ENCODE measurements at places on chromosomes 5 and 9. TPM values are rescaled to one million over a fixed set of nuclear protein-coding genes. Genes with fewer than 3 reads are reported as not detected.

The CATSPER3 gene
- total RNA-seq: not detected

The ADGRD2 gene
- not detected for total RNA-seq

GRCh38 chr5:173592050-173592669, 24.3 kb downstream of the BOD1 start:
- H3K27ac ChIP-seq: no peak overlapping the region
- H3K36me3 ChIP-seq: peaks cover 5% of the 10 kb centered on the region
- DNase-seq: no peak
- H3K27me3 ChIP-seq: no peaks in the 10 kb centered on the region
- H3K4me1 ChIP-seq: no peaks in the 10 kb centered on the region
- no peak overlapping the region for H3K4me3 ChIP-seq

- no peak overlapping the region for H3K27ac ChIP-seq
- H3K4me1 ChIP-seq: peaks cover 7% of the 10 kb centered on the region
- no peaks in the 10 kb centered on the region for H3K27me3 ChIP-seq
These were observed 8.6 kb upstream of the ANKRD33B start for GRCh38 chr5:10555277-10555684.

GRCh38 chr9:1490341-1491232, 440.4 kb downstream of the DMRT2 start:
- no peak for DNase-seq
- H3K27ac ChIP-seq: no peak overlapping the region
- H3K4me1 ChIP-seq: no peaks in the 10 kb centered on the region
- H3K36me3 ChIP-seq: no peaks in the 10 kb centered on the region
- H3K27me3 ChIP-seq: no peaks in the 10 kb centered on the region
- no peak overlapping the region for H3K4me3 ChIP-seq

DNA sequence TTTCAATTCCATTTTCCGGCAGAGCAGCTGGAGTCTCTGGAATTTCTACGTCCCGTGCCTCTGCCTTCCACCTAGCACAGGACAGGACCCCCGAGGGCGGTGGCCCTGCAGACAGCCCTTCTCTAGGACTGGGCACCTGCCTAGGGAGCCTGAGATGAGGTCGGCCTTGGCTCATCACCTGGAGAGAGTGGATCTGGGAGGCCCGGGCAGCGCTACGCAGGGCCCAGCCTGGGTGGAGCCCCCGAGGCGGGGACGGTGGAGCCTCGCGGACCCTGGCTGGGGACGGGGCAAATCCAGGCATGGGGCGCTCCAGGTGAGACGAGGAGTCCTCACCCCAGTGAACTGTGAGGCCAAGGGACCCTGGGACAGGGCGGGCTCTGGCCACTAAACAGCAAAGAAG, 114.5 kb downstream of the MTRR start:
- no peaks in the 10 kb centered on the region for H3K27me3 ChIP-seq
- H3K4me1 ChIP-seq: no peaks in the 10 kb centered on the region
- no peak overlapping the region for H3K27ac ChIP-seq
- H3K4me3 ChIP-seq: no peak overlapping the region

DNA sequence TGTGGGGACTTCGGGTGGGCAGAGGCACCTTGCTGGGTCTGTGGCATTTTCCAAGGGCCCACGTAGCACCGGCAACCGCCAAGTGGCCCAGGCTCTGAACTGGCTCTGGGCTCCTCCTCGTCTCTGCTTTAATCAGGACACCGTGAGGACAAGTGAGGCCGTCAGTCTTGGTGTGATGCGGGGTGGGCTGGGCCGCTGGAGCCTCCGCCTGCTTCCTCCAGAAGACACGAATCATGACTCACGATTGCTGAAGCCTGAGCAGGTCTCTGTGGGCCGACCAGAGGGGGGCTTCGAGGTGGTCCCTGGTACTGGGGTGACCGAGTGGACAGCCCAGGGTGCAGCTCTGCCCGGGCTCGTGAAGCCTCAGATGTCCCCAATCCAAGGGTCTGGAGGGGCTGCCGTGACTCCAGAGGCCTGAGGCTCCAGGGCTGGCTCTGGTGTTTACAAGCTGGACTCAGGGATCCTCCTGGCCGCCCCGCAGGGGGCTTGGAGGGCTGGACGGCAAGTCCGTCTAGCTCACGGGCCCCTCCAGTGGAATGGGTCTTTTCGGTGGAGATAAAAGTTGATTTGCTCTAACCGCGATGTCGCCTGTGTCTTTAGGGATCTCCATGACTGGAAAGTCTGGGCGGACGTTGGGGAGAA, 5.8 kb downstream of the DPP7 start:
- H3K27me3 ChIP-seq: no peaks in the 10 kb centered on the region
- no peak overlapping the region for H3K27ac ChIP-seq
- DNase-seq: no peak
- H3K36me3 ChIP-seq: peaks cover 97% of the 10 kb centered on the region
- peaks cover 4% of the 10 kb centered on the region for H3K4me1 ChIP-seq

- peaks cover 31% of the 10 kb centered on the region for H3K4me1 ChIP-seq
These were observed 2.8 kb downstream of the CSNK1G3 start for GRCh38 chr5:123514615-123515355.

DNA sequence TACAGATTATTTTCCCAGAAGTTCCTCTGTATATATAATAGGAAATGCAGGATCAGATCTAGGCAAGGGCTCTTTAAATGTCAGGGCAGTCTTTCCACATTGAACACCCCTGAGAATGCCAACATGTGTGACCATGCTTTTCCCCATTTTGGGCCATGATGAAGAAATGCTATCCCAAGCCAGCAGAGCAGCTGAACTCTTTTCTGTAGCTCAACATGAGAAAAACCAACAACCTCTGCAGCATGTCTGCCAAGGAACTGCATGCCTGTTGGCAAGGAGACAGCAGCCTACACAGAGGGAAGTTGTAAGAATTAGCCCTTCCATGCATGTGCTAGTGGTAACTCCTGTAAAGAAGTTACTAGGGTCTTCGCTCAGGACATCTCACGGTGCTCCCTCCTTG, 9.5 kb upstream of the IFNK start:
- H3K36me3 ChIP-seq: no peaks in the 10 kb centered on the region
- H3K27me3 ChIP-seq: no peaks in the 10 kb centered on the region
- no peak overlapping the region for H3K27ac ChIP-seq
- H3K4me3 ChIP-seq: no peak overlapping the region
- DNase-seq: no peak

GRCh38 chr5:6737043-6737941, 24.1 kb downstream of the TENT4A start:
- peaks cover 31% of the 10 kb centered on the region for H3K4me1 ChIP-seq
- no peak for DNase-seq
- peaks cover 42% of the 10 kb centered on the region for H3K36me3 ChIP-seq
- H3K4me3 ChIP-seq: no peak overlapping the region

- H3K4me1 ChIP-seq: no peaks in the 10 kb centered on the region
- H3K27me3 ChIP-seq: no peaks in the 10 kb centered on the region
- no peak overlapping the region for H3K4me3 ChIP-seq
These were observed 21.1 kb upstream of the EEIG1 start for GRCh38 chr9:128001779-128002298.
